ENCODE measurements at places on chromosomes 3 and 15.

- DNase-seq, result no peak
Observed at GRCh38 chr3:193922034-193922774, 213.7 kb upstream of the HES1 start.

GRCh38 chr15:50265620-50266019, at the start of gene HDC:
HDC (minus strand) TSS chr15:50265726; CDS start chr15:50265623, 103 bp downstream.
- DNase-seq, result no peak

GRCh38 chr15:82183121-82184031, 79.2 kb downstream of the EFL1 start:
- DNase-seq, result no peak

DNA sequence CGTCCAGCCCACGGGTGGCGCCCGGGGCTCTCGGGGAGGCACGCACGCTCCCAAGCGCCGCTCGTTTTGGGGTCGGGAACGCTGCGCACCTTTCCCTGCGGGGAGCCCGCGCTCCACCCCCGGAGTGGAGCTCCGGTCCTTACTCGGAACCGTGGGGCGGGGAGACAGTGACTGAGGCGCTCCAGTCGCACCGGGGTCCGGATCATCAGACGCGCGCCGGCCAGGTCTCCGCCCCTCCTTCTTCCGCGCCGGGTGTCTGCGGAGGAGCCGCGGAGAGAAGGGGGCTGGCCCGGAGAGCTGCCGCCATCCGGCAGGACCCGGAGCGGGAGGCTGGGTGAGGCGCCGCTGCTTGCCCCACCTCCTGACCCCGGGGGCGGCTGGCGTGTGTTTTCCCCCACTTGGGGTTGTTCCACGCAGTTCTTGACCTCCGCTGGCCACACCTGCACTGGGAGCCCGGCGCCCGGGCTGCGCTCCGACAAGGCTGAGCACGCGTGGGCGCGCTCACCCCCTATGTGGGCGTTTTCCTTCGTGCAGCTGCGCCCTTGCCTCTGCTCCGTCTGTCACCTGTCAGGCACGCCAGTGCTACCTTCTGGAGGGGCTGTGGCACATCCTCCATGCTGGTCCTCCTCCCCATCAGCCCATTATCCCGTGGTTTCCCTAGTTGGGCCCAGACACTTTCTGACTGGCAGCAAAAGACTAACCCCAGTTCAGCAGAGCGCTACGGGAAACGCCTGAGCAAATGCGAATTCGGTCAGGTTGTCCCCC, at the start of gene MCF2L2:
TSS of gene MCF2L2 (minus strand) at position 173 of the 765 bp plus-strand sequence. CDS start 642 bp downstream, outside the sequence.
- peak; percentile 38 for DNase-seq

- DNase-seq, result no peak
Observed at GRCh38 chr3:141212555-141212954, 19.1 kb upstream of the PXYLP1 start.

GRCh38 chr3:77042882-77043281, 3.0 kb downstream of the ROBO2 start:
- no peak for DNase-seq

DNA sequence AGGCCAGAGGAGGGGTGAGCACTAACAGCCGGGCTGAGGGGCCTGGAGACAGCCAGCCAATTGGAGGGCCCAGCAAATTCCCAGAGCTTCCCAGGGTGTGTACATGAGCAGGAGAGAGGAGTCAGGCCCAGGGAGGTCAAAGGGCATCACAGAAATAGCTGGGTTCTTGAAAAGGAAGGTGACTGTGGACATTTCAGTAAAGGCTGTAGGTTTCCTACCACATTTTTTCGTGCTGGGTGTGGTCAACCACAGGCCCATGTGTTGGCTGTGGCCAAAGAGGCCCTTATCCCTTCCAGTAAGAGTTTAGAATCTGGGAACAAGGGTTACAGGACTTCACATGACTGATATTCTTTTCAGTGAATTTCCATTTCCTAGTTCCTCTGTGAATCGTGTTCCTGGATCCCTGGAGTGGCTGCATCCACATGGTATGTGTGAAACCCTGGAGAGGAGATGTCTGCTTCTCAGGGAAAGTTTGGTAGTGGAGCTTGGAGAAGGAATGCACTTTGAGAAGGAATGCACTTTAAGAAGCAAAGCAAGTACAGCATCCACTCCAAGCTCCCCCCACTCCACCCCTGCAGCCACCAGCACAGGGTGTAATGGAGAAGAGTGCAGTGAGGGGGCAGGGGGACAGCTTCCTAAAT, 73.2 kb upstream of the HEG1 start:
- peak; percentile 76 for DNase-seq

GRCh38 chr3:160176923-160177322, 48.3 kb upstream of the C3orf80 start:
- DNase-seq, result no peak

GRCh38 chr3:124297062-124297980, 305.4 kb upstream of the ROPN1 start:
- DNase-seq, result no peak

GRCh38 chr3:88311826-88312225, 162.1 kb downstream of the C3orf38 start:
- DNase-seq, result no peak

DNA sequence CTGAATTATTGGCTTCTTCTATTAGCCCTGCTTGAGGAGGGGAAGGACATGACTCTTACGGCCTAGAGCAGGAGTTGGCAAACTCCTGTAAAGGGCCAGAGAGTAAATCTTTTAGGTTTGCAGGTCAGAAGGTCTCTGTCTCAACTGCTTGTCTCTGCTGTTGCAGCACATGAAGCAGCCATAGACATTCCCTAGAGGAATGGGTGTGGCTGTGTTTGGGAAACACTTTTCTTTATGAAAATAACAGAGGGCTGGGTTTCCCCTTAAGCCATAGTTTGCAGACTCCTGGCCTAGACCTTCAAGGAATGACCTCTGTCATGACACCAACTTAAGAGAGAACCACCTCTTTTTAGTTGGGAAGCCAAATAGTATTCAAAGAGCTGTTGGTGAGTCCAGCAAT, 10.3 kb downstream of the TRAK1 start:
- no peak for DNase-seq

GRCh38 chr3:58563386-58564035, 13.7 kb downstream of the FAM107A start:
- no peak for DNase-seq

DNA sequence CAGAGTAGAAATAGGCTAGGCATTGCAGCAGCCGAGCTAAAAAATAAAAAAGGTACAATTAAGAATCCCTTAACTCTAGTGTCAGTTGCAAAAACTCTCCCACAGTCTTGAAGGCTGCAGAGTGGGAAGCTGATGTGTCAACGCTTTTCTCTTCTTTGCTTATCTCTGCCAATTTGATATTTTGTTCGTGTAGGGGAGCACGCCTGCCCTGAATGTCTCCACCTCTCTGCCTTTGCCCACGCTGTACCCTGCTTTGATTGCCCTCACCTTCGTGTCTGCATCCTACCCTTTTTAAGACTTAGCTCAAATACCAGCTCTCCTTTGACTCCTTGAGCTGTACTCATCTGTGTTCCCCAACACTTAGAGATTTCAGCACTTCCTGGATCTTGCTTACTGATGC, 155.4 kb upstream of the CADPS start:
- no peak for DNase-seq

GRCh38 chr15:69914960-69915359, 182.8 kb downstream of the TLE3 start:
- peak; percentile 51 for DNase-seq

GRCh38 chr15:37083610-37084009, 16.7 kb downstream of the MEIS2 start:
- DNase-seq, result no peak

- no peak for DNase-seq
Observed at GRCh38 chr3:58639001-58639400, 27.6 kb downstream of the FAM3D start.

DNA sequence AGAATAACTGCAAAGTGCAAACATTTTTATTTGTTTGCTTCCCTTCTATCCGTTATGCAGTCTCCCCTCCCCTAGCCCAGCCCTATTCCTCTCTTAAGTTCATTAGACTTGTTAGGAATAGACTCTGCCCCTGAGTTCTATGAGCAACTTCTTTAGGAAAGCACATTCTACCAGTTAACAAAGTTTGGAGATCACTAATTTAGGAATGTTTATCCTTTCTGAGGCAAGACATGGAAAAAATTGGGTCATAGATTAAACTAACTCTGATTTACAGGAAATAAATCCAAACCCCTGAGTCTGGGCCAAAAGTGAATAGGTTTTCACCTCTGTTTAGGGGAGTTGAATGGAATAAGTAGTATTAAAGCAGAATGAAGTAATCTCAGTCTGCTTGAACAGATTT, 34.4 kb downstream of the C3orf80 start:
- no peak for DNase-seq

DNA sequence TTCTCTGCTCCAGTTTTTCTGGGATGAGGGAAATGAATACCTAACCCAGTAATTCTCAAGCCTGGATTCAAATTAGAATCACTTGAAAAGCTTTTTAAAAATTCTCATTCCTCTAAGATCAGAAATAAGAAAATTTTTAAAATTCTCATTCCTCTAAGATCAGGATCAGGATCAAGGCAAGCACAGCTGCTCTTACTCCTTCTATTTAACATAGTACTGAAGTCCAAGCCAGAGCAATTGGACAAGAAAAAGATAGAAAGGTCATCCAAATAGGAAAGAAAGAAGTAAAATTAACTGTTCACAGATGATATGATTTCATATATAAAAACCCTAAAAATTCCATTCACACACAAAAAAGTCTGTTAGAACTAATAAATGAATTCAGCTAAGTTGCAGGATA, 24.2 kb upstream of the CLRN1 start:
- DNase-seq, result no peak

- DNase-seq, result no peak
Observed at GRCh38 chr3:23242106-23242505, 39.0 kb downstream of the UBE2E2 start.

DNA sequence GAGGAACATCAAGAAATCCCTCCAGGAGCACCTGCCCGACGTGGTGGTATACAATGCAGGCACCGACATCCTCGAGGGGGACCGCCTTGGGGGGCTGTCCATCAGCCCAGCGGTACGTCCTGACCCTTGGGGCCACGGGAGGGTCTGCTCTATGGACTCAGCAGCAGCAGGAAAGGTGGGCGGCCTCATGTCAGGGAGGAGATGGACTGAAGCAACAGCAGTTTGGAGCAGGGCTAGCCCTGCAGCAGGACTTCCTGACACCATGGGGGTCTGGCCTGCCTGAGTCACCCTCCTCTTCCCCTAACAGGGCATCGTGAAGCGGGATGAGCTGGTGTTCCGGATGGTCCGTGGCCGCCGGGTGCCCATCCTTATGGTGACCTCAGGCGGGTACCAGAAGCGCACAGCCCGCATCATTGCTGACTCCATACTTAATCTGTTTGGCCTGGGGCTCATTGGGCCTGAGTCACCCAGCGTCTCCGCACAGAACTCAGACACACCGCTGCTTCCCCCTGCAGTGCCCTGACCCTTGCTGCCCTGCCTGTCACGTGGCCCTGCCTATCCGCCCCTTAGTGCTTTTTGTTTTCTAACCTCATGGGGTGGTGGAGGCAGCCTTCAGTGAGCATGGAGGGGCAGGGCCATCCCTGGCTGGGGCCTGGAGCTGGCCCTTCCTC, 24.2 kb downstream of the HDAC11 start:
- DNase-seq, result no peak

DNA sequence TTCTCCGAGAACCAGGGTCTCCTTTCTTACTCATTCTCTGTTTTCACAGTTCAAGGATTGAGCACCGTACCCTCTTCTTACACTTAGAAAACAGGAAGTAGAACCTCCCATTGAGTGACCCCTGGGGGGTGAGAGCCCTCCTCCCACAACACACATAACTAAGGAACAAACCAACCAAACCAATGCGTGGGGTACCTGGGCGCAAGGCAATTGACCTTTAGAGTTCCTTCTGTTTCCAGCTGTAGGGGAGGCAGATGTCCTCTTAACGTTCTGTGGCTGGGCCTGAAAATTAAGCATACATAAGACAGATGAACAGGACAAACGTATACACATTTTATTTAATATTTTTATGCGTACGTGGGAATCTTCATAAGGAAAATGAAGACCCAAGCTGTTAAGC, 33.5 kb upstream of the TIMP4 start:
- DNase-seq, result peak; percentile 31

DNA sequence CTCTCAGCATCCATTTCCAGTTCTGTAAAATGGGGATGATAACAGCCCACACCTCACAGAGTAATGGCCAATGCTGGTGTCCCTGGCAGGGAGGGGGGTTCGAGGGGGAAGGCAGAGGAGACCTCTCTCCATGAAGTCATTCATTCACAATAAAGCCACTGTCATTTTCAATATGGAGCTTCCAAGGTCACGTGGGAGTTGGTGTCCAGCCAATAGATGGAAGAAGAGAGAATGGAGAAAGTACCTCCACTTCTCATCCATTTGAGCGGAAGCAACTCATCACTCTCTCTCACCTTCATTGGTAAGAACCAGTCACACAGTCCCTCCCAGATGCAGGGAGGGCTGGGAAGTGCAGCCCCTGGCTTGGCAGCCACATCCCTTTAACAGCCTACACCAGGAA, 14.9 kb upstream of the RBSN start:
- no peak for DNase-seq

- no peak for DNase-seq
Observed at GRCh38 chr3:154795582-154795981, 284.5 kb upstream of the MME start.

- no peak for DNase-seq
Observed at GRCh38 chr3:24261521-24261920, 233.1 kb downstream of the THRB start.

GRCh38 chr3:194142156-194142910, 6.4 kb downstream of the HES1 start:
- DNase-seq, result no peak

DNA sequence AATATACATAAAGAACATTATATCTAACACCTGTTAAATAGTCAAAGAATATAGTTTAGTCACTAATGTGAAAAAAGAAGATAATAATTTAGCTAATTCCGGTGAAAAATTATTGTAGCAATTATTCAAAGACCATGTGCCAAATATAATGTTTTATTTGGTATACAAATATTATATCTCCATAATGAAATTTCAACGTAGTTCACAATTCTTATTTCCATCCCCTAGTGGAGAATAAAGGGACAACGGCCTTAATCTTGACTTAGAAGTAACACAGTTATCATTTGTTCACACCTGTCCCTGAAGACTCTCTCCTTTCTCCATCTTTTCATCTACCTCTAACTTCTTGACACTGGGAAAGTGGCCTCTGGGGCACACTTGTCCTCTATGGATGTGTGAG, 213.4 kb downstream of the ERC2 start:
- no peak for DNase-seq

DNA sequence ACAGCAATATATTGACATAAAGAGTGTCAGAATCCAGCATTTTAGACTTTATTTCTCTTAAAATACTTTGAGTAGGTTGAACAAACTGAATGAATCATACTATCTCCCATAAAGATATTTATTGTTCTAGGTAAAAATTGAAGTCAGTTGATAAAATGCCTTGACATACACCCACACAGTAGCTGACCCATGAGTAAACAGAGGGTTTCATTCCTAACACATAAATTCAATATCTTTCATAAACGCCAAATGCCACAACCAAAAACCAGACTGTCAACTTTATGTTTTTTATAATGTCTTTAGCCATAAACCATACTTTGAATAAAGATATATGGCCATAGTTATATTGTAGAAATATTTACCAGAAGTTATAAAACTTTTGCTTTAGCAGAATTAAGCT, 742.4 kb downstream of the NAALADL2 start:
- no peak for DNase-seq

- DNase-seq, result no peak
Observed at GRCh38 chr15:23038726-23039142, 635 bp downstream of the TUBGCP5 start.

GRCh38 chr15:89814112-89814742, 425 bp downstream of the ANPEP start:
- DNase-seq, result peak; percentile 60

- DNase-seq, result no peak
Observed at GRCh38 chr15:48541341-48542278, 103.9 kb downstream of the FBN1 start.

- DNase-seq, result no peak
Observed at GRCh38 chr15:88905576-88905975, 7.6 kb downstream of the MFGE8 start.

All from HL-60 (cell line).